ENCODE measurements at places on chromosomes 6 and 20.
A peak's percentile ranks its signal among the peaks of the same experiment; 100 is the strongest.

- DNase-seq = peak; percentile 61
These were observed 219.5 kb downstream of the BTBD9 start for GRCh38 chr6:38420207-38420606.

GRCh38 chr6:167766986-167767714, 59.6 kb upstream of the AFDN start:
- no peak for DNase-seq

DNA sequence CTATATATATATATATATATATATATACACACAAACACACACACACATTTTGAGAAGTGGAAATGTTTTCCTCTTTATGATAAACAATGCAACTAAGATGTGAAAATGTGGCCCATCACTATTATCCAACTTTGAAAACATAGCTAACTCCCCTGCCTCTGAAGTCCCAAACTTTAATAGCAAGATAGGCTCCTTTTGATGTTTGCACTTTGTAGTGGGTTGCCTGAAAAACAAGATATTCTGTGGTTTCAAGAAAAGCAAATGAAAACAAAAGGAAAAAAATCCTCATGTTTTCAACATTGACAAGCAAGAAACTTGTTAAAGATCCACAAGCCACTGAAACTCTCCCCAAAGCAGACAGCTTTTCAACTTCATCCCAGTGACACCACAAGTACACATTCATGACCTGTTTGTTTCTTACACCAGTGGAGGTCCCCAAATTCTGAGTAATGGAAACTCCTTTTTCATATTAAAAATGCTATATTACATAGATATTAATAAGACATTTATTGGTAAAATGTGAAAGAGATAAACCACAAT, 90.0 kb downstream of the IPCEF1 start:
- no peak for DNase-seq

DNA sequence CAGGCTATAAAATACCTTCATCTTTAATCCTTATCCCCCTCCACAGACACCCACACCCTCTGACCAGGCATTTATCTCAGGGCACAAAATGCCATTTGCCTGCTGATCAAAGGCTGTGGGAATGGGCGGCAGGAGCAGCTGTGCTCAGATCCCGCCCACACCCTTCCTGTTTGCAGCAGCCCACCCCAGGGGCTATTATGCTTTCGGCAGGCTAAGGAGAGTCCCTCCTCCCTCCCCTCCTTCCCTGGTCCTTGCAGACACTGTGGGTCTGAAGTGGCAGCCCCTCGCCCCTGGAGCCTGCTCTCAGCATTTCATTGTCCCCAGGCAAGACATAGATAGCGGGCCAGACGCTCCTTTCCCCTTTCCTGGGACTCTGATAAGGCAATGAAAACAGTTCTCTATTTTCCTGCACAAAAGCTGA, 220.8 kb upstream of the HEY2 start:
- DNase-seq = no peak

GRCh38 chr6:38806271-38806670, 91.2 kb downstream of the DNAH8 start:
- no peak for DNase-seq

DNA sequence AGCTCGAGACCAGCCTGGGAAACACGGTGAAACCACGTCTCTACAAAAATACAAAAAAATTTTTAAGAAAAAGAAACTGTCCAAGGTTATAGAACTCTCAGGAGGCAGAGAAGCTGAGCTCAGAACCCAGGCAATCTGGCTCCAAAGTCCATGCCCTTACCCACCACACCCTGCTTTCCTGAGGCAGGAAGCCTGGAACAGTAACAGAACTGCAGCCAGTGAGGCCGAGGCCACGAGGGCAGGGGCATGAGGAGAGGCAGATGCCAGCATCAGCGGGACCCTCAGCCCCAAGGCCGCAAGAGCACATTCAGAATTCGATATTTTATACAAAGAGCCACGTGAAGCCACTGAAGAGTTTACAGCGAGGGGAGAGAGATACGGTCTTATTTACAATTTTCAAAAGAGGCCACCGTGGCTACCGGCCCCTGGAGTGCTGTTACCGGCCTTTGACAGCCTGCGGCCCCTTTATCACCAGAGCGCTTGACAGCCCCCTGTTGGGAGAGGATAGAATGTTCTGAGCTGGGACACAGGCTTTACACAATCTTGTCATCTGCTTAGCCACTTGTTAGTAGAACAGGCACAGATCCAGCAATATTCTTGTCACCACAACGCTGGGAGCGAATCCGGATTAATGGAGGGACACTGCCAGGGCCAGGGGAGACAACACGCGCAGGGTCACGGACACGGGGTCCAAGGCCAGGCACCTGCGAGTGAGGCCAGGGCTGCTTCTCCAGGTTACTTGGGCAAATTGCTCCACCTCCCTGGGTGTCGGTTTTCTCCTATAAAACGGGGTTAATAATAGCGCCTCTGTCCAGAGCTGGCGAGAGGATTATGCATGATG, 5.6 kb downstream of the SPATA2 start:
- no peak for DNase-seq

- DNase-seq = no peak
These were observed 13.0 kb downstream of the AFDN start for GRCh38 chr6:167839755-167840154.

GRCh38 chr6:105051941-105052471, 95.1 kb downstream of the LIN28B start:
- DNase-seq = peak; percentile 70

DNA sequence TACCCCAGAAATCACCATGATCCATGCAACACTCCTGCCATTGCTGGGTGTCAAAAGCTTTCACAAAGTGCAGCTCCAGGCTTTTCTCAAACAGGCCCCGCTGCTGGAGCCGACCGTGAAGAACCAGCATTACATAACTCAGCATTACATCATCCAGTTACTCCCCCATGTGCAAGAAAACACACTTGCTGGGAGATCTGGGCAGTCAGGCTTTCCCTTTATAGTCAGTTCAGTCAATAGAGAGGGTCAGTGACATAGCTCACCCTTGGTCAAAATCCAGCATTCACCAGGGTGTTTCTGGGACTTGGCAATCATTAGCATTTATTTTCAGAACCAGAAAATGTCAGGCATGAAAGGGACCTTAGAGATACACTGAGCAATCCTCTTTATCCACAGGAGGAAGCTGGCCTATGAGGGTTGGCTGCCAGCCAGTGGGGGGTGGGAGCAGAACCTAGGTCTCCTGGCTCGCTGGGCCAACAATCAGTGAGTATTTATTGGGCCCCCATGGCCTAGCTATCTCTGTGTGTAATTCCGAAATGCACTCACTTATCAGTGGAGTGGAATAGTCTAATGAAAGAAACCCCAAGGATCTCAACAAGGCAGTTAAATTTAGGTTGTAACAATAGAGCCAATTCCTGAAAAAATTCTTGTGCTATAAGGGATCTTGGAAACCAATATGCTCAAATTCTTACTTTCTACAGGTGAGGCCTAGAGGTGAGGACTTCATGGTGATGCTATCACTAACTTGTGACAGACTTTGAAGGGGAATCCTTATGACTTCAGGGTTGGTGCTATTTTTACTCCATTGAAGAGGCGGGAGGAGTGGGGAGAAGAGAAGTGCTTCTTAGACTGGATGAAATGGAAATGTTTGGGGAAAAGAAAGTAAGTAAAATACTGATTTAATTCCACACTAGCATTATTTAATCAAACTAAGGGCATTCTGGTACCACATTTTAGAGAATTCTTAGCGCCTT, 54.6 kb downstream of the LYRM4 start:
- DNase-seq = peak; percentile 87

DNA sequence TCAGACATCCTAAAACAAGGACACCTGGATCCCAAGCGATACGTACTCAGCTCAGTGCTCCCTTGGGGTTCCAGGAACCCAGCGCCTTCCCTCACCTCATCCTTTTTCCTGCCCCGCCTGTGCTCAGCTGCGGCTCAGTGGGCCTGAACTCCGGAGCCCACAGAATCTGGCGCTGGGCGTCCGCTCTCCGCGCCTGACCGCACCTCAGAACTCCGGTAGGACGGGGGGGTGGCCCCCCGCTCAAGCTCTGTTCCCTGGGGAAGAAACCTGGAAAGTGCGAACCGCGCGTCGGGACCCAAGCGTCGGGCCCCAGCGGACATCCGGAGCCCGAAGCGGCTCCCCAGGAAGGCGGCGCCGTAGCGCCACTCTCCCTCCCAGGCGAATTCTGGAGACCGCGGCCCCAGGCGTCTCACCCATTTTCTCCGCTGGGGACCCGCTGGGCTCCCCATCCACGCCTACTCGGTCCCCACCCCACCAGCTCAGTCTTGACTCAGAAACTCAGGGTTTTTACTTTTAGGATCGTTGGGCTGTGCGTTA, 336 bp upstream of the LY6G5C start:
- DNase-seq = peak; percentile 60

DNA sequence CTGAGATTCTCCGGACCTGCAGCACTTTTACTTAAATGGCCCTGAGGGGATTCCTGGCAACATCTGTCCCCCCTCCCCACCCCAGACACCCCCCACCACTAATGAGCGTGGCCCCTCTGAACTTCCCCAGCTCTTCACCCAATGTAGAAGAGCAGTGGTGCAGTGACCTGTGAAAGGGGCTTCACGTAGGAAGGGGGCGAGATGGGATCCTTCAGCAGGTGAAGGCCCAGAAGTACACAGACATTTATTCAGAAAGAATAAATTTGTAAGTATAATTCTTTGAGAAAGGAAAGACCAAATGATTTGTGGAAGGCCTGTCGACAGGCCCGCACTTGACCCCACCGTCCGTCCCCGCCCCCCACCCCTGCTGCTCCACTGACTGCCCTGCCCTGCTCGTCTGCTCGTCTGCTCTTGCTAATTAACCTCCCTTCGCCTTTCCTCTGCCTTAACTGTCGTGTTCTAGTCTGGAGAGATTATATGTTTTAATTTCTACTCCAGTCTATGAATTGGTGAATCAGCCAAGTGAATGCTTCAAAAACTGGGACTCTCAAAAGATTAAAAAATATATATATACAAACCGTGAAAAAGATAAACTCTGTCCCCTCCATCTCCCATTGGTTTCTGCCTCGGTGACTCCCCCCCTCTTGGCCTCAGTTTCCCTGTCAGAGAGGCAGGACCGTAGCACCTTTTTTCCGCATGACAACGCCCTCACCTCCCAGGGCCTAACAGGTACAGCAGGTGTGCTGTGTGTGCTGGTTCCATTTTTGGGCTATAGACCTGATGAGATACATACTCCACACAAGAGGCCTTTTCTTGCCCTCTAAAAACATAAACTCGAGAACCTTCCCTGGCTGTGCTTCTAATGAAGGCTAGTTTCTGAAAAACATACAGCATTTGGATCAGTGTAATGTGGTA, 49.2 kb downstream of the GNAS start:
- DNase-seq = no peak

- DNase-seq = no peak
These were observed 64.2 kb upstream of the SUPT3H start for GRCh38 chr6:45441851-45442453.

- DNase-seq = no peak
These were observed 162.4 kb downstream of the CD109 start for GRCh38 chr6:73858376-73858775.

- no peak for DNase-seq
These were observed 61.0 kb downstream of the RNF182 start for GRCh38 chr6:13985663-13986325.

- no peak for DNase-seq
These were observed 233.8 kb upstream of the TBX18 start for GRCh38 chr6:84998223-84998622.

DNA sequence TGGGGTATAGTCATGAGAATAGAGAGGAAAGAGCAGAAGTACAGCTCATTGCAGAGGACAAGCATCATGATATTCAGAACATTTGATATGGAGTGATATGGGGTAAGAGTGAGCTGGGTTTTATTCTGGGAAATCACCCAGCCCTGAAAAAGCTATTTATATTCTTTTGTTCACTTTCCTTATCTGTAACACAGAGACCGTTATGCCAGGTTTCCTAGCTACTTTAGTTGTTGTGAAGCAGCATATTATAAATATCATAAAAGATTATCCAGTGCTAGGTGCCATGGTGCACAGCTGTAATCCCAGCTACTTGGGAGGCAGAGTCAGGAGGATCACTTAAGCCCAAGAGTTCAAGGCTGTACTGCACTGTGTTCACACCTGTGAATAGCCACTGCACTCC, 9.8 kb upstream of the DEFB129 start:
- DNase-seq = no peak

GRCh38 chr6:152343735-152344360, 293.3 kb downstream of the SYNE1 start:
- no peak for DNase-seq

All from EH (cell line).